ENCODE measurements at places on chromosomes 7 and 10.
A peak's percentile ranks its signal among the peaks of the same experiment; 100 is the strongest.

- DNase-seq, result no peak
These were observed 182.9 kb downstream of the BMPER start for GRCh38 chr7:34087892-34088891.

- DNase-seq, result peak; percentile 91
These were observed 8.0 kb upstream of the HSPB1 start for GRCh38 chr7:76294344-76295024.

DNA sequence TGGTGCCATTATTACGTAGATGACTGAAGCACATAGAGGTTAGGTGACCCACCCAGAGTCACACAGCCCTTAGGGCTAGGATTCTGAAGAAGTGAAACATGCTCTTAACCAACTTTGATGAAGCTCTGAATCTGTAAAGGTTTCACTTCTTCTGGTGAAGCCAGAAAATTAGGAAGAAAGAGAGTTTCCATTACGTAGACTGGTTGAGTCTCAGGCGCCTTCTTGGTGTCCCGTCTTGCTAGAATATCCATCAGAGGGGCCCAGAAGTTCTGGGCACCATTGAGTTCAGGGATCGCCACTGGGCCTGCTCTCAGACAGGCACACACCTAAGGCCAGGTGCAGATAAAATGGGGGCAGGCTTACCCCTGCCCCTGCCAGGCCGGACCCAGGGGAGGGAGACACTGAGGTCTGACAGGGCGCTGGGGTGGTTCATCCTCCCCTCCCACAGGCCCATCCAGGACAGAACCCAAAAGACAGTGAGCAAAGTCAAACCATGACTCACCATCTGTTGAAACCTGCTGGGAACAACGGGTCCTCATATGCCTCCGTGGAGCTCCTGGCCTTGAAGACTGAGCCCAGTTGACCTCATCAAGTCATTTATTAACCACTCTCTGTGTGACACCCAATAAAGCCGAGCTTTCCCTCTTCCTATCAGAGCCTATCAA is 33.2 kb downstream of the DRGX start:
- no peak for DNase-seq

DNA sequence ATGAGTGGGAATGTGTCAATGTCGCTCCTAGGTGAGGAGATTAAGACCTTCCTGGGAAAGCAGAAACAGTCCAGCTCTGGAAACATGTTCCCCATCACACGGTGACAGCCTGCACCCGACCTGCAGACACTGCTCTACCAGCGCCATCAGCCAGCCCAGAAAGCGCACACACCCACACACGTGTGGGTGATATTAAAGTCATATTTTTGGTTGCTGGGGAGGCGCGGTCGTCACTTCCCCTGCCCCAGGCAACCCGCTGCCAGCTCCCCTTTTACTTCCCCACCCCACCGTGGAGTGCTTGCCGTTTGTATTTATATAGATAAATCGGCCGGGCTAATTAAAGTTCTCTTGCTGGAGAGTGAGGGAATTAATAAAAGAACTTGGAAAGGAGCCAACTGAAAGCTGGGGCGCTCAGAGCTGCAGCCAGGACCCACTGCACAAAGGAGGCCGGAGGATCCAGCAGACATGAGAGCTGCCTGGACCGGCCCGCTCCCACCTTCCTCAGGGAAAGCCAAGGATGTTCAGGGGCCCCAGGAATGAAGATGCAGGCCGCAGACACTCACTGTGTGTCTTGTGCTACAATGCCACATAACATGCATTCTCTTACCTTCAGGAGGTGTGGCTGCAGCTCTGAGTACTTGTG is 145.2 kb upstream of the UNC5B start:
- DNase-seq, result no peak

DNA sequence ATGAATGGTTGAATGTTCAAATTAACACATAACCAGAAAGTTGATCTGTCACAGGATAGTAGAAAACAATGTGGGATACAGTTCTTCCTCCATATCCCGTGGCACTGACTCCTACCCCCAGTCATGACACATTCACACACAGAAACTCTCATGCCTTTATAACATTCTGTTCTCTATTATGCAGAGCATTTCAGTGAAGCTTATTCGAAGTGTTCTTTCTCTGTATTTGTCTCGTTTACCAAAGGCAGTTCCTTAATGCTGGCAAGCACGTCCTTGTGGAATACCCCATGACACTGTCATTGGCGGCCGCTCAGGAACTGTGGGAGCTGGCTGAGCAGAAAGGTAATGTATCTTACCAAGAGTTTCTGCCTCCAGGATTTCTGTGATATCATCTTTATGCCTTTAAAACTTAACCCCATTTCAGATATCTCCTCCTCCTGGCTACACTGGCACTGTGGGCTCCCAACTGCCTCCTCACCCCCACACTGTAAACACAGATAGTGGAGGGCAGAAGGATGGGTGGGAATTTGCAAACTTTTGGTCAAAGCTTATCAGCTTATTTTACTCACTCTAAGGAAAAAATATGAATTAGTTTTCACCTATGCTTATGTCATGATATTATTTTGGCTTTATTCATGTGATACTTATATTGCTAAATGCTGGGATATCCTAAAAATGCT is 34.1 kb downstream of the BLVRA start:
- DNase-seq, result no peak

DNA sequence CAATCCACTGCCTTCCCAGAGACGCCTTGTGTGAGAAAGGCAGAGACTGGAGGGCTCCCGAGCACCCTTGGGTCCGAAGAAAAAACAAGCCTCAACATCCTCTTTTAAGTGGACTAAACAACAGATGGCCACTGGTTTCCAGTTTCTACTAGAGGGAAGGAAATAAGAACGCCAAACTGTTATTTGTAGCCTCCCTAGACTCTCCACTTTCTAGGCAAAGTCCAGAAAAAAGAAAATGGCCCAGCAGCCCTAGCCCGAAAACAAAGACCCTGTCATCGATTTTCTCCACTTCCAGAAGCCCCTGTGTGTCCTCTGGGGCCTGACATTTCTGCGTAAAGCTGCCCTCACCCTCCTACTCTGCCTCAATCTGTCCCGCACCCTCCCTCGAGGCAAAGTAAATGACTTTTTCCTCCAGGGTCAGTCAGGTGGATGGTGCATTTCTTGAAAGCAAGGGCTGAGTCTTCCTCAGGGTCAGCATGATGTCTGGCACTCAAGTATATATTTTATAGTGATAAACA is 6.0 kb downstream of the RGS10 start:
- no peak for DNase-seq

GRCh38 chr10:62136931-62137330 is 131.7 kb downstream of the RTKN2 start:
- no peak for DNase-seq

GRCh38 chr10:69416695-69417094 is at the start of gene TACR2:
Gene TACR2, minus strand, starts transcription at chr10:69416918. Its CDS starts 595 bp downstream, at chr10:69416323.
- no peak for DNase-seq

DNA sequence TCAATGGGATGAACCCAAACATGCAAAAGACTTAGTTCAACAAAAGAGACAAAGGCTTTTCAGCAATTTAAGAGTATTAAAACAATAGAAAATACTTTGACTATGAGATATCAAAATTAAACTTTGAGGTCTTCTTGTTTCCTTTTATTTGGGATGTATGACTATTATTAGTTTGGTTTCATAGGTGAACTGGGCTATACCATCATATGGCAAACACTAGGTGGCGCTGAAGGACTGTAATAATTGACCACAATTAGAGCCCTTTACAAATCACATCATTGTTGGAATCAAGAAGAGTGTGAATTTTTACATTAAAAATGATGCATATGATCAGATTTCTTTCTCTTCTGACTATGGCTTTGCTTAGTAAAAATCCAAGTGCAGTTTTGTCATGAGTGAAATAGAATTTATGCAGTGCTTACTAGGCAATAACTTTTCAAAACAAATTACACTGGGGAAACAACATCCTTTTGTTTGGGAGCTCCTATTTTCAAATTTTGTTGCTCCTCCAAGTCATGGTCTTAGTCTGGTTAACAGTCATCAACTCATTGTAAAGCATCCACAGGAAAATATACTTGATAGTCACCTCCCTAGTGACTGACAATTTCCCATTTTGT is 14.7 kb upstream of the NXPH1 start:
- no peak for DNase-seq

GRCh38 chr7:27097686-27098577 is 2.1 kb upstream of the HOXA1 start:
- DNase-seq, result no peak

- DNase-seq, result no peak
These were observed 270.3 kb downstream of the GFRA1 start for GRCh38 chr10:116002735-116003134.

DNA sequence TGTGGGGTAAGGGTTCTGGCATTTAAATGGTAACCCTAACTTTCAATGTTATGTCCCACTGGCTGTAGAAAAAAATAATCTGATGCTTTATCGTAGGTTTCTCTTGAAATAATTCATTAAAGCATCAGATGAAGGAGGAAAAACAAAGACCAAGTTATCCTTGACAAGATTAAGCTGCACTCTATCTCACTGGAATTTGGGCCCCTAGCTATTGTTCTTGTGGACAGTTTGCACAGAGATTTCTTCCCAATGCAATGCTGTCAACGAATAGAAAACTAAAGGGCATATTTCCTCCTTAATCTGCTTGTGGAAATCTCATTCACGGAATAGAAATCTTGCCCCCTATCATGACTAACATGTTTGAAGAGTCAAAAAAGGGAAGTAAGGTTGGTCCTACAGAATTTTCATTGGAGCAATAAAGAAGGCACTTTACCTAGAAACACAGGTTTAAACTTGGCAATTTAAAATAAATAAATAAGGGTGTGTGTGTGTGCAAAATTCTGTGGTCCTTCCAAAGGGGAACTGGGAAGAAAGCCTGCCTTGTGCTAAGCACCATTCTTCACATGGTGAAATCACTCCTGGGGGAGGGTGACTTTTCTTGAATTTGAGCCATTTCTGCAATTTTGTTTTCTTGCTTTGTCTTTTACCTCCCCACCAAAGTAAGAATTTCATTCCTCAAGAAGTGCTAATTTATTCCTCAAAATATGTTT is 242.8 kb downstream of the GLI3 start:
- no peak for DNase-seq

DNA sequence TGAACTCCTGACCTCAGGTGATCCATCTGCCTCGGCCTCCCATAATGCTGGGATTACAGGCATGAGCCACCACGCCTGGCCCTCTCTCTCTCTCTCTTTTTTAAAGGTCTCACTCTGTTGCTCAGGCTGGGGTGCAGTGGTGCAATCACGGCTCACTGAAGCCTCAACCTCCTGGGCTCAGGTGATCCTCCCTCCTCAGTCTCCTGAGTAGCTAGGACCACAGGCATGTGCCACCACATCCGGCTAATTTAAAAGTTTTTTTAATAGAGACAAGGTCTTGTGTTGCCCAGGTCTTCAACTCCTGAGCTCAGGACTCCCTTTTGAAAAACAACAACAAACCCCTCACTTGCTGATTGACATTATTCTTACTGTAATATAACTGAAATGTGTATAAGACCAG is 11.6 kb downstream of the PALD1 start:
- no peak for DNase-seq

- no peak for DNase-seq
These were observed 314.4 kb upstream of the BMPER start for GRCh38 chr7:33590916-33591315.

GRCh38 chr7:66807736-66808135 is 67.2 kb downstream of the RABGEF1 start:
- DNase-seq, result no peak

- no peak for DNase-seq
These were observed 25.7 kb downstream of the SUV39H2 start for GRCh38 chr10:14904316-14904732.

DNA sequence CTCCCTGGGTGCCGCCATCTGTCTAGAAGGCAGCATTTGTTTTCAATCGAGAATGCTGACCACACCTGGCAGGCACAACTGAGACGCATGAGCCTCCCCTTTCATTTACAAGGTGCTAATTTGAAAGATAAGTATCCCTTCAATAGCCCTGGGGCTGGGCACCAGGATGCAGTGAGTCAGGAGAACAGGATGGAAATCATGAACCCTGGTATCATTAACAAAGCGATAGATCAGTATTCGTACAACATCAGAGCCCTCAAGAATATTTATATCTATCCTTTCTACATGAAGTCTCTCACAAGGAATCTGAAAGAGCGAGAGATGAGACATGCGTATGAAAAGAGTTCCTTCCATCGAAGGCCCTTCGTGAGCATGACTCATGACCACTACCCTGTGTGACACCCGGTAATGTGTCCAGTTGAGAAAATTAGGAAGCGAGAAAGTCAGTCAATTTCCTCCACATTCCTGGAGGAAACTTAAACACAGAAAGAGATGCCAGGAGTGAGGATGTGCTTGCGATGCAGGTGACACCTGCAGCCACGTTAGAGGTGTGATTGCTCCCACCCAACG is 123.1 kb upstream of the PITRM1 start:
- no peak for DNase-seq

DNA sequence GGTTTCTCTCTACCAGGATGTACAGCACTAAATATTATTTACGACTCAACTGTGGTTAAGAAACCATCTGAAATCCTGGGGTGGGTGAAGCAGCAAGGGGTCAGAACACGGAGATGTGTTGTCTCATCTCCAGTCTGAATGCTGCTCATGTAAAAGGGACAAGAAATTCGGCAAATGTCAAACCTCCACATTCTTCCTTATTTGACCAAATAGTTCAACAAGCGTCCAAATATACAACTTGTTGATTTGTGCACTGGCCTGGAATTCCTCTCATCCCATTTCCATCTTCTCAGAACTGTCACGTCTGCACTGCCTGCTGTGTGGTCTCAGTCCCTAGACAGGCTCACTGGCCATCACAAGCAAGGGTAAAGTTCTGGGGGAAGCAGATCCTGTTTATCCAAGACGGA is 520.0 kb downstream of the PARD3 start:
- no peak for DNase-seq

DNA sequence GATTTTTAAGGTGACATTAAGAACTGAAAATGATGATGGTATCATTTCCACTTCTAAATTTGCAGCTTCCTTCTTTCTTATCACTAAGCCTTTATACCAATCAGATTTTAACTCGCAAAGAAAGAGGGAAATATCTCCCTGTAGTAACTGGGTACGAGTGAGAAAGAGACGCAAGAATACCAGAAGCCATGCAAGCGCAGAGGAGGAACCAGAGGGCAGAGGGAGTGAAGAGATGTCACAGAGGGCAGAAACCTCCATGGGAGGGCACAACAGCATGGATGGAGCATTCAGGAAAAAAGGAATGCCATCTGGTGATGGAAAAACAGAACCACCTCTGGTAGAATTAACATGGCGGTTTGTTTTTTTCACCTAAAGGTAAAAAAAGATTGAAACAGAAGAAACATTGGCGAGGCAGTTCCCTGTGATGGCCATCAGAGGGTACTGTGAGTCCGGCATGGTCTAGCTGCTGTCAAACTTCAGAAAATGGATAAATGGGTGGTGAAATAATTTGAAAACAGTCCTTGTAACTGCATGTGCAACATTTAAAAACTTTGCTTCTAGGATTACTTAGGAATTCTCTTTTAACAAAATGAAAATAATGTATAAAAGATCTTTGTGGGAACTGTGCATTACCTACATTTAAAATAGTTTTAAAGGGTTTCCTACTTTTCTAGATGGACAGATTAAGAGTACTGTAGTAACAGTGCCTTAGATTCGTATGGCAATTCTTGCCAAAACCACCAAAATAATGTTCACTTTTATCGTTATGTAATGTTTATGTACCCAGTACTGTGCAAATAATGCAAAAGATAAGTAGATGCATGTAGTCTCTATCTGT is 91.8 kb downstream of the ARHGAP12 start:
- no peak for DNase-seq

- no peak for DNase-seq
These were observed 12.2 kb downstream of the FOXP2 start for GRCh38 chr7:114426824-114427223.

GRCh38 chr7:151315038-151315655 is 26.5 kb upstream of the NUB1 start:
- DNase-seq, result no peak

All from epithelial cell of prostate (primary cell).